Natural killer cell treated with Interleukin-12 subunit alpha and Interleukin-12 subunit beta and Interleukin-15 and Interleukin-18, amount 100 ng/mL, for 72 hours (primary cell): ENCODE measurements at places on chromosomes 3 and 15. TPM values are rescaled to one million over a fixed set of nuclear protein-coding genes. Genes with fewer than 3 reads are reported as not detected.

The LYZL4 gene
- not detected for total RNA-seq

The PLEKHO2 gene
- 31.2 TPM for total RNA-seq

DNA sequence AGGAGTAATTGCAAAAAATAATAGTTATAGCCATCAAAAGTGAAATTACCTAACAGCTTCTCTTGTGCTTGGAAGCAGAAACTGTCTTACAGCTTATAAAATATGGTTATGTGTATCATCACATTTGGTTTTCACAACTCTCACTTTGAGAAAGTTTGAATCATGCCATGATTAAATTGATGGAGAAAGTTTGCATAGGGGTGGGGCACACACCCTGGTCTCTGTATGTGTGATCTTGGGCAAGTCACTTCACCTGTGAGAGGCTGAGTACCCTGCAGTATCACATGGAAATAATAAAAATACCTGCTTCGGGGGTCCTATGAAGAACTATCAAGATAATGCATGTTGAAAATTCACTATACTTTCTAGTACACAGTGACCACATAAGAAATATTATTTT lies 471.4 kb downstream of the RAP2B start:
- peaks cover 18% of the 10 kb centered on the region for H3K27me3 ChIP-seq
- no peak overlapping the region for H3K27ac ChIP-seq
- H3K4me3 ChIP-seq, result no peak overlapping the region
- no peaks in the 10 kb centered on the region for H3K36me3 ChIP-seq

The IMP3 gene
- 76.2 TPM for total RNA-seq

DNA sequence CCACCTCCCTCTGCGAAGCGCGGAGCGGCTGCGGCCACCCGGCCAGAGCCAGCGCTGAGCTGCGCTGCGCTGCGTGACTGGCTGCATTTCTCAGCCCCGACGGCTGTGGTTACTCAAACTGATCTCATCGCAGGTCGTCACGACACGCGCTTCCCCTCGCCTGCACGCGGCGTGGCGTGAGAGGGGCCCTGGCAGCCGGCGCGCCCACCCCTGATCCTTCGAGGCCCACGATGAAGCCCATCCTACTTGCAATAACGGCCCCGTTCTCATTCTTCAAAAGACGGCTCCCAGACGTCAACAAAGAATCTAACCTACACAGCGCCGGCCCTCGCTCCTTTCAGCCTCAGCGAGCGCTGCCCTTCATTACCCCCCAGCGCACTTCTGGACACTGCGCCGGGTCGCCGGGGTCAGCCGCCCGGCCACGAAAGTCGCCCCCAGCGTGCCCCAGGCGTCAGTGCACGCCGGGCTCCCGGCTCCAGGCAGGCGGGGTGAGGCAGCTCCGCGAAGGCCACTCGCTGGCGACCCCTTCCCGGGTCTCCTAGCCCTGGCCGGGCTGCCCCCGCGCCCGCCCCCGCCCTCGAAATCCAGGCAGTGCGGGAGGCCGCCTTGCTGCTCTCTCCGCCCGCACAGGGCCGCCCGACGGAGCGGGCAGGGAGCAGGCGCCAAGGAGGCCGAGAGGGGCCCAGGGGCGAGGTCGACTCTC lies 9.9 kb upstream of the LEKR1 start:
- peak overlapping the region; percentile 95 for H3K4me3 ChIP-seq
- H3K27ac ChIP-seq, result peak overlapping the region; percentile 95
- H3K36me3 ChIP-seq, result no peaks in the 10 kb centered on the region
- H3K4me1 ChIP-seq, result peaks cover 30% of the 10 kb centered on the region
- no peak for DNase-seq

GRCh38 chr3:142489572-142490323 lies 41.9 kb upstream of the XRN1 start:
- no peaks in the 10 kb centered on the region for H3K4me1 ChIP-seq
- H3K27me3 ChIP-seq, result no peaks in the 10 kb centered on the region
- DNase-seq, result no peak
- no peak overlapping the region for H3K4me3 ChIP-seq

DNA sequence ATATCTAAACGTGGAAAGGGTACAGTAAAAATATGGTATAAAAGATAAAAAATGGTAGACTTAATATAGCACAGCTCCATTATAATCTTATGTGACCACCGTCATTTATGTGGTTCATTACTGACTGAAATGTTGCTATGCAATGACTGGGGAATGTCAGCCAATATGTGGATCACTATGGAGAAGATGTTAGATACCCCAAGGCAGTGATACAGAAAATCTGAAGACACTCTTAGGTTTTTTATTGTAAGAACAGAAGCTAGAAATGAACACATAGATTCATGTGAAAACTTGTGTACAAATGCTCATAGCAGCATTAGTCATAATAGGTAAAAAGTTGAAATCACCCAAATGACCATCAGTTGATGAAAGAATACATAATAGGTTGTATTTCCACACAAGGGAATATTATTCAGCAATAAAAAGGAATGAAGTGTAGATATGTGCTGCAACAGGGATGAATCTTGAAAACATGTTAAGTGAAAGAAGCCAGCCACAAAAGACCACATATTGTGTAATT lies 18.4 kb downstream of the MEF2A start:
- H3K4me1 ChIP-seq, result peaks cover 35% of the 10 kb centered on the region
- DNase-seq, result no peak
- H3K4me3 ChIP-seq, result no peak overlapping the region
- H3K36me3 ChIP-seq, result peaks cover 25% of the 10 kb centered on the region
- no peaks in the 10 kb centered on the region for H3K27me3 ChIP-seq
- H3K27ac ChIP-seq, result no peak overlapping the region

GRCh38 chr3:56125358-56126005 lies 342.8 kb downstream of the ERC2 start:
- DNase-seq, result no peak
- no peak overlapping the region for H3K27ac ChIP-seq
- H3K36me3 ChIP-seq, result no peaks in the 10 kb centered on the region
- no peaks in the 10 kb centered on the region for H3K27me3 ChIP-seq
- no peak overlapping the region for H3K4me3 ChIP-seq
- H3K4me1 ChIP-seq, result no peaks in the 10 kb centered on the region

The DISP2 gene
- 0.25 TPM for total RNA-seq

The ADAMTSL3 gene
- total RNA-seq, result not detected

- H3K4me3 ChIP-seq, result no peak overlapping the region
- H3K4me1 ChIP-seq, result no peaks in the 10 kb centered on the region
- H3K27me3 ChIP-seq, result no peaks in the 10 kb centered on the region
These were observed 508.8 kb downstream of the RBMS3 start for GRCh38 chr3:29789686-29790085.

- peaks cover 49% of the 10 kb centered on the region for H3K4me1 ChIP-seq
- peaks cover 46% of the 10 kb centered on the region for H3K36me3 ChIP-seq
- no peaks in the 10 kb centered on the region for H3K27me3 ChIP-seq
- no peak overlapping the region for H3K4me3 ChIP-seq
- peak overlapping the region; percentile 22 for H3K27ac ChIP-seq
These were observed 12.1 kb downstream of the B4GALT4 start for GRCh38 chr3:119228373-119229145.

DNA sequence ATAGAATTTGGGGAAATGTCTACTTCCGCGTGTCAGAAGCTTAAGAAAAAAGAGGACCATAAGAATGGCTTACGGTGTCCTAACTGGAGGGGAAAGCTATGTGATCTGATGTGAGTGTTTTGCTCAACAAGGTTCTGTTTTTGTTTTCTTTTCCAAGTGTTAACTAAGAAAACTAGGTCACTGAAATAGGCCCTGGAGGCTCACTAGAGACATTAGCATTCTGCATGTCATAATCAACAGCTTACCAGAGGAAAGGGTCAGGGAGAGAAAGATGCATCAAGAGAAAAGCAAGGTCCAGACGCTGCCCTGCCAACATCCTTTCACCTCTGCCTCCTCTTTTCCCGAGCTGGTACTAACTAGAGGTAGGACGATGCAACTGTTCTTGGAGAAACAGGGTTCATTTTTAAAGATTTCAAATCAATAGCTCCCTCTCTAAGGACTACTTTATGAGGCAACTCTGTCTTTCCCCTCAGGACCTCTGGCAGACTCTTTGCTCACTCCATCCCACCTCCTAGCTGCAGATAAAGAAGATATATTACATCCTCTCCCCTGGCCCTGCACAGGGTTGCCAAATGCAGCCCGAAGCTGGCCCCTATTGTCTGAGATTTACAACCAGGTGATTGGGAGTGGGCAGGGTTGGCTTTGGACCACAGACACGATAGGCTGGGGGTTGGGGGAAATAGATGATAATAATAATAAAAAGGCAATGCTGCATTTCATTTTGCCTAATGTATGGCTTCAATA lies 209.9 kb upstream of the SLC2A2 start:
- H3K27ac ChIP-seq, result no peak overlapping the region
- no peaks in the 10 kb centered on the region for H3K27me3 ChIP-seq
- H3K4me1 ChIP-seq, result peaks cover 40% of the 10 kb centered on the region
- H3K36me3 ChIP-seq, result no peaks in the 10 kb centered on the region
- no peak overlapping the region for H3K4me3 ChIP-seq
- DNase-seq, result no peak
